Astrocyte of the hippocampus (primary cell): ENCODE measurements at places on chromosomes 2 and 18.

GRCh38 chr2:43128559-43128955, 97.8 kb downstream of the ZFP36L2 start:
- DNase-seq, result no peak

DNA sequence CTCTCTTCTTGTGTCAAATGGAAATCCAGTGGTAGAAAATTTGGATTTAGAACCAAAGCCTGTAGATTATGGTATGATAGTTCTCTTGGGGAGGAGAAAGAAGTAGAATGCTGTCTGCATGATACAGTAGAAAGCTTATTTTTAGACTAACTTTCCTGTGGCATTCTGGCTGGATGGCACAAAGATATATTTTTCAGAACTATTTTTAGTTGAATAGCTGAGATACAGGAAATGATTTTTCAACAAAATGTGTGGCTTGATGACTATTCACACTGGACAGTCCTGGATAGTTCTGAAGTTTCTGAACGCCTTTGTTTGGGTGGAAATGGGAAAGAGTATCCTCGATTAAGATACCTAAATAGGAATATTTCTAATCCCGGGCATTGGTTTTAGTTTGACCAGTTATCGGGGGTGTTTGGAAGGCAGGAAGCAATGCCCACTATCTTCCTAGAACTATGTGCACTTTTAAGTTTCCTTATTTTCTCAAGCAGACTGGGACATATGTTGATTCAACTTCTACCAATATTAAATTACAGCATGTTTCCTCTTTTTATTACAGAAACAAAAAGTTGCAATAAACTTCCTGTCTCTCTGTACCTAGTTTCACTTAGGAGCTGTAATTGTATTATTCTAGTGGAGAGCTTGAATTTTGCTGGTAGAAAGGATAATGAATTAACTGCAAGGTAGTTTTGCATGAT, 32.1 kb downstream of the GDF7 start:
- DNase-seq, result no peak

- DNase-seq, result peak; percentile 68
These were observed 102.9 kb downstream of the KLHL29 start for GRCh38 chr2:23487735-23488492.

- DNase-seq, result peak; percentile 24
These were observed 99.5 kb downstream of the SLC4A3 start for GRCh38 chr2:219726916-219727315.

DNA sequence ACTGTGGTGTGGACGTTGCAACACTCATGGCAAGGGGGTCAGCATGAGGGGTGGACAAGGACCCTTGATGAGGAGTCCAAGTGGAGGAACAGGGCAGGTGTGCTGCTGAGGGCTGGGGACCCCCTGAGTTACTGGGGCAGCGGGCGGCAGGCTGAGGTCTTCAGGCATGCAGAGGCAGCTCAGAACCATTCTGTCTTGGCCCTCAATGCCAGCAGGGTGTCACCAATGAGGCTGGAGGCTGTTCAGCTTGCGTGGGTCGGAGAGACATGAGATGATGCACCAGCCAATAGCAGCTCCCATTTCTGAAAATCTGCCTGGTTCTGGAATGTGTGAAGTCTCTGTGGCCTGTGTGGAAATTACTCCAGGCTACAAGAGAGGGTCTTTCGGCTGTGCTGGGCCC, 105.4 kb downstream of the INHBB start:
- DNase-seq, result no peak

DNA sequence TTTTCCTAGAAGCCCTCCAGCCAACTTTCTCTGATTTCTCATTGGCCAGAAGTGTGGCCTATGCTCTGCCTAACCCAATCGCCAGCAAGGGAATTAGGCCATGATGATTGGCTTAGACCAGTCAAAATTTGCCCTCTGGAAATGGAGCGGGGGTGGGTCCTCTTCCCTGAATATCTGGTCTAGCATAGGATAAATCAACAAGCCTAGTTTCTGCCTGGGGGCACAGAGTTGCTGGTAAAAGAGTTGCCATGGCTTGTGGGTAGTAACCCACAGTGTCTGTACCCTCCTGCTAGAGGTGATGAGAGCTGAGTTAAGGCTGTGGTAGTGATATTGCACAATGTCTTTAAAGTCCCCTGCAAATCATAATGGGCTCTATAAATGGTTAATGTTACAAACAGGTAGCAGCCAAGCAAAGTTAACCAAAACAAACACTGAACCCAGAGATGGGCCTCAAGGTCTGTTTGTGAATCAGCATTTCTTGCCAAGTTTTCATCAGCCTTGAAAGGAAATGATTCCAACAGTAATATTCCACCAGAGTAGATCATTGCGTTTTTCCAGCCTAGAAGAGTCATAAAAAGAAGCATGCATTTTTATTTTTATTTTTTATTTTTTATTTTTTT, 19.3 kb downstream of the GALM start:
- no peak for DNase-seq

DNA sequence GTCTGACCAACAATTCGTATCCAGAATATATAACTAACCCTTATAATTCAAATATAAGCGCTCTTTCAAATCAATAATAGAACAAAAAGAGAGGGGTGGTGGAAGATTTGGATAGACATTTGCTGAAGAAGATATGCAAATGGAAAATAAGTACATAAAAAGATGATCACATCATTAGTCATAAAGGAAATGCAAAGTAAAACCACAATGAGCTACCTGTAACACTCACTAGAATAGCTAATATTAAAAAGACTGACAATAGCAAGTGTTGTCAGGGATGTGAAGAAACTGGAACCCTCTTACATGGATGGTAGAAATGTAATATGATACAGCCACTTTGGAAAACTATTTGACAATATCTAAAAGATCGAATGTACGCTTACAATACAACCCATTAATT, 84.9 kb upstream of the MRPS9 start:
- DNase-seq, result no peak

DNA sequence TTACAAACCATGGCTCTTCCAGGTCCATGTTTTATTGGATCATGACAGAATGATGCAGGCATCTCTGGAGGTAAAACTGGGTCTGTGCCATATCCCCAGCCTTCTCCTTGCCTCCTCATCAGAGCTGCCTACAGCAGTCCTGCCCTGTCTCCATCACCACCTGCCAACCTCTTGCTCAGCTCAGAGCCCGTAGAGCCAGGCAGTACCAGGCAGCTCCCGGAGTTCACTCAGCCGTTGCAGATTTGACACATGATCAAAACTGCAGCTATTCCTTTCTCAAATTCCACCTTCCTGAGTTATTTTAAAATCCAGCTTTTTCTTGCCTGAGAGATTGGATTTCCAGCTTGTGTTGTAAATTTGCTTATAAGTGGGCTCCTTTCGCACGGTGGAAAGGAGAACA, 218.2 kb upstream of the CELF4 start:
- DNase-seq, result peak; percentile 2

- DNase-seq, result no peak
These were observed 66.7 kb upstream of the SH3BP4 start for GRCh38 chr2:234885118-234885517.

DNA sequence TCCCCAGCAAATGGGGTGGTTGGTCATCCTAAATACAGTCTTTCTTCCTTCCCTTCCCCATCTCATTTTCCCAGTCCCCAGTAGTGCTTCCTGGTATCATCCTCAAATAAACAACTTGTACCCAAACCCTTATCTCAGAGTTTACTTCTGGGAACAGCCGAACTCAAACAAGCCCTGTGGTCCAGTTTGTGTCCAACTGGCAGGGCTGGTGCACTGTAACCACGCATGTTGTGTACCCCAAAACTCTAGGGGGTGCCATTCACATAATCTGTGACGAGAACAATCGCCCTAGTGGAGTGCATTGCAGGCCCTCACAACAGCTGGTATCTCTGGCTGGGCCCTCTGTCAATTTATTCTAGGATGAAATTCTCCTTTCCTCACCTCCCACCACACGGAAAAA, 366.2 kb downstream of the TNS1 start:
- DNase-seq, result no peak

- no peak for DNase-seq
These were observed 58.2 kb downstream of the ITGB6 start for GRCh38 chr2:160141912-160142311.

GRCh38 chr18:21747764-21748693, 7.4 kb downstream of the MIB1 start:
- no peak for DNase-seq

DNA sequence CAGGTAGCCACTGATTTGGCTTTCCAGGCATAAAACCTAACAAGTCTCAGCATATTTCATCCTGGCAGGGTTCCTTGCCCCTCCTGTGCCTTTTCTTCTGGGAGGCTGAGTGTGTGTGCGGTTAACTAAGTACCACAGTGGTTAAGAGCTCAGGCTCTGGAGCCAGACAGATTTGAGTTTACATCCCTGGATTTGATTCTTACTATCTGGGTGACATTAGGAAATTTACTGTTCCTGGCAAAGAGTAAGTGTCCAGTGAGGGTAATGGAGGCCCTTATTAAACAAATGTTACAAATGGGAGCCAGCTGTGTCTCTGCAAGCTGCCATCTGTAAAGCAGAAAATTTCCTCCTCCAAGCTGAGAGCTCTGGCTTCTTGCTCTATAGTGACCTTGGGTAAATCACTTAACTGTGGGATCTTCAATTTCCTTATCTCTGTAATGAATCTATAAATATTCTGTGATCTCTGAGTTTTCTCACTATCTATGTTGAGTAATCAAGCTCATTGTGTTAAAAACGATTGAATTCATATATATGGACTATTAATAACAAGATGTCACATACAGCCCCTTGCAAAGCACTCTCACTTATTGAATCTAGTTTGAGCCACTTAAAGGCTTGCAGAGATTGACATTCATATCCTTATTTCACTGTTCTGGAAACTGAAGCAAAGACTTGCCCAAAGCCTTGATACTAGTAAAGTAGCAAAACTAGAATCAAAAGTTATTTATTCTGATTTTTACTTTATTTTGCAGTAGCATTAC, 6.5 kb upstream of the COBLL1 start:
- DNase-seq, result peak; percentile 49

DNA sequence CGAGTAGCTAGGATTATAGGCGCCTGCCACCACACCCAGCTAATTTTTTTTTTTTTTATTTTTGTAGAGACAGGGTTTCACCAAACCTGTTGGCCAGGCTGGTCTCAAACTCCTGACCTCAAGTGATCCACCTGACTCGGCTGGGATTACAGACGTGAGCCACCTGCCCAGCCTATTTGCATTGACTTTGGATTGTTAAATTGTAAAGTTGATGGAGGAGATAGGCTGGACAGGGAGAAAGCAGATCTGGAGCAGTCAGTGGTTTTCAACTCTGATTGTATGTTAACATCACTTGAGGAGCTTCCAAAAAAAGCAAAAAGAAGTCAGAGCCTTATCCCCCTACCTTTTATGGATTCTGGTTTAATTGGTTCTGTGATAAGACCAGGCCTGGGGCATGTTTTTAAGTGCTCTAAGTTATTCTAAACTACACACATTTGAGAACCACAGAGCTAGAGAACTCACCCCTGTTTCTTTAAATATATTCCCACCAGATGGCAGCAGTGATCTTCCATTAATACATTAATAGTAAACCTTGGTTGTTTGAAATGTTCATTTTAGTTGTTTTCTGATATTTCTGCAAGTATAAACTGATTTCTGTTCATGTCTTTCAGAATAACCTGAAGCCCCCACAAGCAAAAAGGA, 7.5 kb downstream of the C2orf49 start:
- DNase-seq, result peak; percentile 66

- no peak for DNase-seq
These were observed 43.0 kb downstream of the OSGEPL1 start for GRCh38 chr2:189719571-189719970.

GRCh38 chr18:62732617-62733016, 17.3 kb downstream of the PHLPP1 start:
- DNase-seq, result no peak

GRCh38 chr18:24964216-24964615, 387.8 kb downstream of the ZNF521 start:
- no peak for DNase-seq

DNA sequence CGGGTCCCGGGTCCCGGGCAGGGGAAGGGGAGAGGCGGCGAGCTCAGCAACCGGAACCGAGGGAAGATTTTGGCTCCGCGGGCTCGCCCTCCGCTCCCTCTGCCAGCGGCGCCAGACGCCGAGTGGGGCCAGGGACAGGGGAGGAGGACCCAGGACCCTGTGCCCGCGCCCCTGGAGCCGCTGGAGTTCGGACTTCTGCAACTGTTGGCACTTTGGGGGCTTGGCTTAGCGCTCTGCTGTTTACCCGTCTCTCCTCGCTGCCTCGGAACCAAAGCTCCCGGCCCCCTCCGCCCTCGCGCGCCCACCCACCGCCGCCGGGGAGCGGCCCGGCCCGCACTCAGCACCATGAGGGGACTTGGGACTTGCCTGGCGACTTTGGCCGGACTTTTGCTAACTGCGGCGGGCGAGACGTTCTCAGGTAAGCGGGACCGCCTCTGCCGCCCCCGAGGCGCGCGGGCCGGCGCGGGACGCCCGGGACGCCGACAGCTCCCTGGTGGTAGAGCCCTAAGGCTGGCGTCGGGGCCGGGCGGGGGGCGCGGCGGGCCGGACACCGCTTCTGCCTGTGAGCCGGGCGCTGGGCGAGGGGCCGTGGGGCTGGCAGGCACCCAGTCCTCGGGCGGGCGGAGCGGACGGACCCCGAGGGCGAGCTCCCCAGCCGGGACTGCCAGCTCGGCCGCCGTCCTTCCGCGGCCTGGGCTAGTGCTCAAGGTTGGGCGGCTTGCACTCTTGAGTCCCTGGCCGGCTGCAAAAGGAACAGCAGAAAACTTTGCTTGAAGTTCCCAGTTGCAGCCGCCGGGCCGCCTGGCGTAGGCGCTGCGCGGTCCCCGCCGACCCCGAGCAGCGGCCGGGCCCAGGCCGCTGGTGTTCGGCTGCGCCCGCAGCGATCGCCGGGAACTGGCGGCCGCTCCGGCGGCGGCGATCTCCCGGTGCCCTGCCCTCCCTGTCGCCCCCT, 634 bp downstream of the PTPRM start:
- DNase-seq, result peak; percentile 82

DNA sequence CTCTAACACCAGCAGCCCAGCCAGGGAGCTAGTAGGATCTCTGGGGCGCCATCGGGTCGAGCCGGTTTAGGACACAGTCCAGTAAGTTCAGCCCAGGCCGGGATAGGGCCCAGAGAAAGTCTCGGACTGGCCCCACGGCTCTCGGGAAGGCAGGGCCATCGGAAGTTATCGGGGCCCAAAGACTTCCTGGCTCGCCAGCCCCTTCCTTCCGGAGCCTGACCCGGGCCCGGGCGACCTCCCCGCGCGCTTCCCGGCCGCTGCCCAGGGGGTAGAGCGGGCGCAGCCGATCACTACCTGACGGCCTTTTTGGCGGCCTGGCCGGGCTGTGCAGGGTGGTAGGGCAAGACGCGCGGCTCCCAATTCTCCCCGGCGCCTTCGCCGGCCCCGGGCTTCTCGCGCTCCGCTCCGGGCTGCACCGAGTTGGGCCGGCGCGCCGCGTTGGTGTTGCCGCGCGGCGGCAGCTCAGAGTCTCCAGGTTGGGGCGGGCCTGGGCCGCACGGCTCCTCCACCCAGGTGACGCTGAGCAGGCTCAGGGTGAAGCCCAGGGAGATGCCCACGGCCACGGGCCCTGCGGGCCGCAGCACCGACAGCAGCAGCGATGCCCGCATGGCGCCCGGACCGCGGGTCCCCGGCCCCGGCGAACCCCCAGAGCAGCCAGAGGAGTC, 546 bp downstream of the CHPF start:
- DNase-seq, result no peak
